ENCODE measurements at places on chromosomes 4 and X.
A peak's percentile ranks its signal among the peaks of the same experiment; 100 is the strongest.

GRCh38 chr4:126466848-126467247 lies 1152.1 kb downstream of the FAT4 start:
- no peak for DNase-seq

DNA sequence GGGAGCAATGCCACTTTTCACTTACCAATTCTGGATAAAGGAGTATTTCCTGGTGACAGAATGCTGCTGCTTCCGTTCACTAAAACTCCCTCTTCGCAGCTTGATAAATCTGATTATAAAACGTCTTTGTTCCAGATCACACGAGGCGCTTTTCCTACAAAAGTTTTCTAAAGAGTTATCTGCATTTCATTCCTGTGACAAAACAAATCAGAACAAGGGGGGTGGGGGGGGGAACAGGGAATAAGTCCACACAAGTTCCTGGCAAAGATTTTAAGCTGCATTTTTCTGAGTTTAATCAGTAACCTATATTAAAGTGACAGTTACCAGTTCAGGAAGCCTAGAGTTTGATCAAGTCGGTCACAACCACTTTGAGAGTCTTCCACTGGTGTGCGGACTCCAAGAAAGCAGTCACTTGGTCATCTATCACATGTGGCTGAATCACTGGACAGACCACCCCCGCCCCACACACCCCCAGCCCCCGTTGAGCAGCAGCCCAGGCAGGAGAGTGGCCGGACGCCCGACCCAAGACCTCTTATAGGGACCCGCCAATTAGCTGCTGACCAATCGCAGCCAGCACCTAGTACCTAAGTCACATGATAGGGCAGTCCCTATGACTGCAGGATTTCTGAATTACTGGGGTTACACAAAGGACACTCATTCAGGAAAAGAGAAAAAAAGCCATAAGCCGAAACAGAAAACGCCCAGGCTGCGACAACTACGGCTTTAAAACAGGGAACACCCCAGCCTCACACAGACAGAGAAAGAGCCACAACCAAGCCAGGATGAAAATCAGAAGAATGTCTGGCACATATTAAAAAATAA lies 569.3 kb upstream of the DIPK2B start:
- no peak for DNase-seq

DNA sequence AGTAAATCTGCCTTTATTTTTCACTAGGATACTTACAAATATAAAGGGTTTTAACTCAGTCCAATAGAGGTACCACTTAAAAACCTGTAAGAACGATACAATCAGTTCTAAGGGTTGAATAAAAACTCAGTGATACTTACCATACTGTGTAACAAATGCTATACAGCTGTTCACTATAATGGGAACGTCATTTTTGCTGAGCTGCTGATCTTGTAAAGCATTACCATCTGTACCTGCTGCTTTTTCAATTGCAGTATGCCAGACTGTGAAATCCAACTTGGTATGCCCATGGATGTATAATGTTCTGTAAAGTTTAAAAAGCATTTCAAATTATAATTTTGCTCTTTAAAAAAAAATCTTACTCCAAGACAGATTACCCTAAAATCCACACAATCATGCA lies 111.2 kb downstream of the ARAP2 start:
- DNase-seq: no peak

DNA sequence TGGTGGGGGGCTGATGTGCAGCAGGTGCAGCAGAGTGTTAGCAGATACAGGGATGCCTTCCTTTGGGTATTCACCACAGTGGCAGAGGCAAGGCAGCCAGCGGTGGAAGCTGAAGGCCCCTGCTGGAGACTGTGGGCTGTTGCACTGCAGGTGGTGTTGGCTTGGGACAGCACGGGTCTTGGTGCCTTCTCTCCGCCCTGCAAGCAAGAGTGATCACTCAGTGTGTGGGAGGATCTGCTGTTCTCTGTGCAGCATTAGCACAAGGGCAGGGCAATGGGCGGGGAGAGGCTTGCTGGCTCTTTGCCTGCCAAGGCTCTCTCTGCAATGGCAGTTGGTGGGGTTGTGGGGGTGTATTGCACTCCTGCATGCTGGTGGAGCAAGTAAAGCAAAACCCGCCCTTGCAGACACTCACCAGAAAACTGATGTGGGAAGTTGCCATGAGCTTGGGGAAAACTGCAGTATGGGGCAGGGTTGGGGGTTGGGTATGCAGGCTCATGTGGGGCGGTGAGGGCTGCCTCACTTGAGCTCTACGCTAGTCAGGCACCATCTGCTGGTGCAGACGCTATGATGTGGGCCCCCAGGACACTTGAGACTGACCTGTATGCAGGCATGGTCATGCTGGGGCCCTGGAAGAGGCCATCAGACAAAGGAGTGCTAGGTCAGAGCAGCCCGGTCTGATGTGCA lies 820.8 kb upstream of the GRIA3 start:
- no peak for DNase-seq

DNA sequence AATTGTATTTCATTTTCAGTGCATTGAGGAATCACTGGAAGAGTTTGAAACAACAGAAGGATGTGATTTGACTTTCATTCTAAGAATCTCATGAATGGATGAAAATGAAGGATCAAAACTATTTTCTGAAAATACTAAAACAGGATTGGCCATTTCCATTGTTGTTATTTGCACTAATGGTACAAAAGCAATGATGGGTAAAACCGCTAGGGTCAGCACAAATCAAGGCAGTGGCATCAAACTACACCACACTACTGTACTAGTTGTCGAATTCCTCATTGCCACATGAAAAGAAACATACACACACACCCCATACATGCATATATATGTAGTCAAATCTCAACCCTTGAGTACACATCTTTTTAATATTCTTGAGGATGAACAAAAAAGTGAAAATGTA lies 24.7 kb upstream of the CENPVL3 start:
- DNase-seq: no peak

- no peak for DNase-seq
These were observed 2.7 kb downstream of the CT55 start for GRCh38 chrX:135168486-135168885.

DNA sequence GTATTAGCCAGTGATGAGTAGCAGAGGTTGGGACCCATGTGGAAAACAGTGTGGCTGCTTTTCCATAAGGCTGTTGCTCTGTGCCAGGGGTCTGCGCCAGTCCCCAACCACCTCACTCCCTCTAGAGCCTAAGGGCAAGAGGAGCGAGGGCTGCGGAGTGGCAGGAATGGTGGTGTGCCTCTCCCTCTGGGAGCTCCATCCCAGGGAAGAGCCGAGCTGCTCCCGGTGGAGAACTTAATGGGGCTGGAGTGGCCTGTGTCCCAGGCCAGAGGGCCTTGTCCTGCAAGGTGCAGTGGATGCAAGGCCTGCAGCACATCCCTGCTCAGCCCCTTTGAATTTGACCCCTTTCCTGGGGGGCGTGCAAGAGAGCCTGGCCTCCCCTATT lies 105.4 kb upstream of the GRXCR1 start:
- no peak for DNase-seq

GRCh38 chr4:87133183-87133582 lies 87.2 kb downstream of the KLHL8 start:
- no peak for DNase-seq

- no peak for DNase-seq
These were observed 127.3 kb upstream of the FAT4 start for GRCh38 chr4:125187226-125188176.

- no peak for DNase-seq
These were observed 4.6 kb downstream of the ZNF185 start for GRCh38 chrX:152902502-152902820.

GRCh38 chr4:81919223-81919622 lies 447.5 kb upstream of the RASGEF1B start:
- DNase-seq: no peak

GRCh38 chrX:115112411-115112810 lies 76.8 kb upstream of the RBMXL3 start:
- DNase-seq: no peak

GRCh38 chr4:154807042-154807630 lies 26.1 kb downstream of the RBM46 start:
- DNase-seq: peak; percentile 13

GRCh38 chr4:6193399-6193798 lies 7.0 kb downstream of the JAKMIP1 start:
- no peak for DNase-seq

- DNase-seq: no peak
These were observed 6.0 kb downstream of the PCDH7 start for GRCh38 chr4:30726090-30726675.

DNA sequence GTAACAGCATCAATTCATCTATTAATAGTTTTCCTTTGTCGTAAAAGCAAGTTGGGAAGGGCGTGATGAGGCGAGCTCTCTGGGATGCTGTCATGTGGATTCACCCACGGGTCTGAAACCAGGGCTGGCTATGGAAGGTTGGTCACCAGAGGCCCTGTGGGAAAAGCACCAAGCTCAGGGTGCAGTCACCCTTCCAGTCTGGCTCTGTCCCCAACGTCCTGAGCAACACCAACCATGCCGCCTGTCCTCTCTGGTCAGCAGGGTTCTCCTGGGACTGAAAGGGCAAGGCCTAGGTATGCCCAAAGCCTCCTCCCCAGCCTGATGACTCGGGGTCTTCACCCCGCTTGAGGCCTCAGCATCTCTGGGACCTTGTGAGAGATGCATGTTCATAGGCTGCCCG lies 97.2 kb upstream of the MSX1 start:
- DNase-seq: no peak

DNA sequence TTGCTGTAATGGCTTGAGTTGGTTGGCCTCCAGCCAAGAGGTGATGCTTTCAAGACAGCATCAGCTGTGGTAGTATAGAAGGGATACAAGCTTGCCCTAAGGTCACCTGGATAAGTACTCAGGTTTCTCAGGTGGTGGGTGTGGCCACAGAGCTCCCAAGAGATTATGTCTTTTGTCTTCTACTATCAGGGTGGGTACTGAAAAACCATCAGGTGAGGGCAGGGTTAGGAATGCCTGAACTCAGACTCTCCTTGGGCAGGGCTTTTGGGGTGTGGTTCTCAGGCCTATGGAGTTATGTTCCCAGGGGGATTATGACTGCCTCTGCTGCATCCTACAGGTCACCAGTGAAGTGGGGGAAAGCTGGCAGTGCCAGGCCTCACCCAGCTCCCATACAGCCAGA lies 654.6 kb upstream of the GALNT7 start:
- DNase-seq: no peak

DNA sequence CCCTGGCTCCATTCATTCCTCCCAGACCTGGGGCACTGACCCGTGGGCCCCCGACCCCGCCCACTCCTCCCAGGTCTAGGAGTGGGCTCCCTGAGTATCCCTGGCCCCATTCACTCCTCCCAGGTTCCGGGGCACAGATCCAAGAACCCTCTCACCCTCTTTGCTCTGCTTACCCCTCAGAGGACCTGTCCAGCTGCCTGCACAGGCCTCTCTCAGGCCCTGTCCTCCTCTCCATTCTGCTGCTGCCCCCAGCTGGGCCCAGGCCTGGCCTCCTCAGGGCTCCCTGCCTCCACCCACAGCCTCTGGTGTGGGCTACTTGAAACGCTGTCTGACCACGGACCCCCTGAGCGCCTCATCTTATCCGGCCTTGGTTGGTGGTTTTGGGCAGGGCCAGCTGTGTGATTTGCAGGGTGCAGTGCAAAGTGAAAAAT lies 217.7 kb upstream of the PSAPL1 start:
- no peak for DNase-seq

- DNase-seq: no peak
These were observed 35.9 kb downstream of the AFF1 start for GRCh38 chr4:86970447-86971354.

DNA sequence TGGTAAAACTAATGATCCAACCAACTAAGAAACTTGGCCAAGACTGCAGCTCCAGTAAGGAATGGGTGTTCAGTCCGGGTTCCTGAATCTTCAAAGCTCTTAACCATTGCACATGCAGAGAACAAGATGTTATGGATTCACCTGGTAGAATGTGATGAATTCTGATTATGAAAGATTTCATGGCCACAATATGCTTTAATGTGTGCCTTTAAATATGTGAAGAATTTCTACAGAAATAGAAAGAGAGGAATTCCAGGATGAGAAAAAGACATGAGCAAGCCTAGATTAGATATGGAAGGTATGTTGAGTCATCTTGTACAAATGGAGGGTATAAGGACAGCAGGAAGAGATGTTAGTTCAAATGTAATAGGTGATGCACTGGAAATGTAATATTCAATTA lies 472.2 kb upstream of the TENM3 start:
- no peak for DNase-seq

DNA sequence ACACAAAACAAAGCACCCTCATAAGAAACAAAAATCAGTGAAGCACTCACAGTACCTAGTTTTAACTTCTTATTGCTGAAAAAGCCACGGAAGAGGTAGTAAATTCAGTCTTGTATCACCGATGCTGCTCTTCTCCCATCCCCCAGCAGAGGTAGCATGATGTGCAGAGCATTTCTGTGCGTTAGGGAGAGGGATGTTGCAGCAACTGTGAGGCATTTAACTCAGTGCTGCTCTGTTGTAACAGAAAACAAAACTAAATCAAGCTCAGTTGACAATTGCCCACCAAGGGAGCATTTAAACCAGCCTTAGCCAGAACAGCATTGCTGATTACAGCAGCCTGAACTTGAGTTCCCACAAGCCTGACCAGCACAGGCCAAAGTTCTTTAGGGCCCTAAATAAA lies 1279.7 kb upstream of the ADGRL3 start:
- DNase-seq: no peak
